ENCODE measurements at places on chromosomes 3 and 15.
A peak's percentile ranks its signal among the peaks of the same experiment; 100 is the strongest.

- no peak for DNase-seq
Observed at GRCh38 chr3:179309225-179310078, 13.4 kb upstream of the ZNF639 start.

DNA sequence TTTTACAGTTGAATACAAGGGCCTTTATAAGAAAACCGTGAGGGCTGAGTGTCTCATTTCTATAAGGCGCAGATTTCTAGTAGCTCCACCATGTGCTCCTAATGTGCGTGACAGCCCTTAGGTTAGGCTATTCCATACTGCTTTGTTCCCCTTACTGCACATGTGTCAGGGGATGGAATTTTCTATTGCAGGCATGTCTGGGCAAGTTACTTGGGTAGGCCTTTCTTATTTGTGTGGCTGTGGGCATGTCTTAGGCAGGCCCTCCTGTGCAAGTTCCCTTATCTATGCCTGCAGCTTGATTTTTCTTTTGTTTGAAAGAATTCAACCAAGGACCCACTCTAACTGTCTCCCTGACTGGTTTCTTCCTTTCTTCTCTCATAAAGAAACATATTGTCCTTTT is 434.2 kb upstream of the CNTN3 start:
- no peak for DNase-seq

DNA sequence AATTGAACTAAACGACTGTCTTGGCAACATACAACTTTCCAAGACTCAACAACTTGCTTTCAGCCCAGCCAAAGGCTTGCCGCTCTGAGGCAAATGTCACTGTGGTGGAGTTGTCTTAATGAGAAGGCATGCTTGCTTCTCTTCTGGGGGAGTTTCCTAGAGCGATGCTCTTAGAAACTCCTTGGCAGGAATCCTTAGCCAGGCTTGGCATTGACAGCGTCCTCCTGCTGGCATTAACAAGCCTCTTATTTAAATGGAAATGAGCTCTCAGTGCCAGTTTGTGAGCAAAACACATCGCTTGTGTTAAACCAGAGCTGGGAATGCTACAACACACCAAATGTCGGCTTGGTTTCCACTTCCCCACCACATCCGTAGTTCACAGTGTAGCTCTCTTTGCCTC is 265.5 kb upstream of the TPRG1 start:
- DNase-seq = no peak

- DNase-seq = no peak
Observed at GRCh38 chr3:126854666-126855065, 128.2 kb upstream of the PLXNA1 start.

DNA sequence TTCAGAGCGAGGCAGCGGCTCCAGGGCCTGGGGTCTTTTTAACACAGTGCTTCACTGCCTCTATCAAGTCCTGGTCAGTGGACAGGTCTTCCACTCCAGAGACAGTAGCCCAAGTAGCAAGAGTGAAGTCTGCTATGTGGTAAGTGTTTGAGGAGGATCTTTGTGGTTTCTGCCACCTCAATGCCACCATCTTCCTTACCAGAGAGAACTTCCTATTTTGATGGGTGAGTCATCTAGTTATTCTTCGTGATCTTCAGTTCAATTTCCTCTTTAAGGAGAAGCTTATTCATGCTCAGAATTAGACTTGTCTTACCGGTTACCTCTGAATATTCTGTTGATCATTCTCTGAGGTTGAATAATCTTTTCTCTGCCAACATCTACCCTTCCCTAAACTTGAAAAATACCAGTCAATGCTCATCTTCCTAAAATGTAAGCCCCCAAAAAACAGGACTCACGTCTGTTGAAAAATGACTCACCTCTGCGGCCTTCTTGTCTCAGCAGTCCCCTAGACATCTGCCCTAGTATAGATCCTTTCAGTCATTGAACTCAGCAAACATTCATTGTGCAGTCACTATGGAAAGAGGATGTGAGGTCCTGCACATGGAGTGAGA is 32.2 kb upstream of the BCL6 start:
- DNase-seq = no peak

DNA sequence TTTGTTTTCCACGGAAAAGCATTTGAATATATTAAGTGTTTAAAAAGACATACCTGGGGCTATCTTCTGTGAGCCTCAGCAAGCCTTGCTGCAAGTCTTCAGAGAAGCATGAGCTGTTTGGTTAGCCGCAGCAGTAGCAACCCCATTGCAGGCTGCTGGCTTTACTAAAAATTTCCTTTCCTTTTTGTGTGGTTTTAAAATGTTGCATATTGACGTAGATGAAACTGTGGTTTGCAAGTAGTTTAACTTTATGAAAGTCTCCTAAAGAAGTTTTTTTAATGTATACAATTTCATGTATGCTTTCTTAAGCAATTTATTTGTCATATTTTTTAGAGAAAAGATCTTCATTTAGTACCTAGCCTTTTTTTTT is at the start of gene GPR171:
TSS of gene GPR171 (minus strand) at position 166 of the 370 bp plus-strand sequence. CDS start 3,830 bp downstream, outside the sequence.
- no peak for DNase-seq

DNA sequence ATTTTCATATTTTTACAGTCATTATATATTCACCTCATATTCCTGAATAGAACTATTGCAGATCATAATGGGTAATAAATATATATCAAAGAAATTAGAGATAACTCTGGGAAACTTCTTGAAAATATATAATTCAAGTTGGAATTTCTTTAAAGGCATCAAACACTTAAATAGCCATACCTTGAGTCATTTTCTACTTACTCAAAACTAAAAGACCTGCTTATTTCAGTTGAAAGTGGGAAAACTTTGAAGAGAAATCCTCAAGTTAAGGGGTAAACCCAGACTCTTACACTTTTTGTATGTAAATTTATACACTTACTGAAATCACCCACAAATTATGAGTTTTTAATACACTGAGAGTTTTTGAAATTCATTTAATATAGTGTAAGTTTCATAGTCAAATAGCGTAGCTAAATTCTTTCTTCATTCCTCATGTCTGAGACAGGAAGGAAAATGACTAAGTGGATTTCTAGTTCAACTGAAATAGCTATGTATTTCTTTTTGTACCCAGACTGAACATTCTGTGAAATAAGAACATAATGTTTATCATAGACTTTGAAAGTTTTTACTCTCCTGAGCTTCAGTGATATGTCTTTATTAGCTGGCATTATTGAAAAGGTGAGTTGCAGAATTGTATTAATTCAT is 4.6 kb upstream of the ALCAM start:
- no peak for DNase-seq

DNA sequence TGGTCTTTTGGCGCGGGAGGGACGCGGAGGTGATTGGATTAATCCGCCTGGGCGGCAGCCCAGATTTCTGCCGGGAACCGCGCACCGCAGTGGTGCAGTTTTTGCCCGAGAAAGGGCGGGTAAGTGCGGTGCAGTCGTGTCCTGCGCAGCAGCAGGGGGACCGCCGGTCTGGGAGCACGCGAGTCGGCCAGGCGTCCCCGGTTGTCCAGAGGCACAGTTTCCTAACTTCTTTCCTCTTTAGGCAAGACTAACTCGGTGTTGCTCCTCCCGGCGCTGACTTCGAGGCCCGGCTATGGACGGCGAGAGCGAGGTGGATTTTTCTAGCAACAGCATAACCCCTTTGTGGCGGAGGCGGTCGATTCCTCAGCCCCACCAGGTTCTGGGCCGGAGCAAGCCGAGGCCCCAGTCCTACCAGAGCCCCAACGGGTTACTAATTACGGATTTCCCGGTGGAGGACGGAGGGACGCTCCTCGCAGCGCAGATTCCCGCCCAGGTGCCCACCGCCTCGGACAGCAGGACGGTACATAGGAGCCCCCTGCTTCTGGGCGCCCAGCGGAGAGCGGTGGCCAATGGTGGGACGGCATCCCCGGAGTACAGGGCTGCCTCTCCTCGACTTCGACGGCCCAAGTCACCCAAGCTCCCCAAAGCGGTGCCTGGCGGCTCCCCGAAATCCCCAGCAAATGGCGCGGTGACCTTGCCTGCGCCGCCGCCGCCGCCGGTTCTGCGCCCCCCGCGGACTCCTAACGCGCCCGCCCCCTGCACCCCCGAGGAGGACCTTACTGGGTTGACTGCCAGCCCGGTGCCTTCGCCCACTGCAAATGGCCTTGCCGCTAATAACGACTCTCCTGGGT is 736 bp downstream of the ARHGEF26 start:
- DNase-seq = peak; percentile 27

GRCh38 chr15:41895957-41896356 is 2.1 kb upstream of the SPTBN5 start:
- no peak for DNase-seq

DNA sequence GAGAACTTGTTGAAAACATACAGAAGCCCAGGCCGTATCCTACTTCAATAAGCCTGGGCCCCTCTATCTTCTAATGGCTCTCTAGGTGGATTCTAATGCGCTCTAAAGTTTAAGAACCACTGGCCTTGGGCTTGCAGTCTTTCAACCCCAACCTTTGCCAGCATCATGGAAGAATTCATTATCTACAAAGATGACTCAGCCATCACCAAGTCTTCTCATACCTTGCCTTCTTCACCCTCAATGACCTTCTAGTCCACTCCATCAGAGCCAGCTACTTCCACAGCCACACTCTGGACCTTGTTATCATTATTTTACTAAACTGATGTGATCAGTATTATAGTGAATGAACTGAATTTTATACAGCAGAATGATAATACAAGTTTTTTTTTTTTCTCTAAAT is 16.9 kb upstream of the TIPARP start:
- DNase-seq = no peak

DNA sequence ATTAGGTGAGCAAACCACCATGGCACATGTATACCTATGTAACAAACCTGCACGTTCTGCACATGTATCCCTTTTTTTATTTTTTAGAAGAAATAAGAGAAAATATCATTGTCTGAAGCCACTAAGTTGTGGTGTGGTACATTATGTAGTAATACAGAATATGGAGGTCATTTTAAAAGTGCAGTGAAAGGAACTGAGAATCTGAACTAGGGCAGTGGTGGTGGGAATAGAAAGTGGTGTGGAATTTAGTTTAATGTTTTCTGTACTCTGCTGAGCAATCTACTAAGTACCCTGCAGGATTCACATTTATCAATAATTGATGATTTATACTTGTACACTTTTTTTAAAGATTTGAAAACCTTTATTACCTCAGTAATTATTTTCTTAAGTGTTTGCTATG is 283.5 kb downstream of the CHL1 start:
- DNase-seq = no peak

DNA sequence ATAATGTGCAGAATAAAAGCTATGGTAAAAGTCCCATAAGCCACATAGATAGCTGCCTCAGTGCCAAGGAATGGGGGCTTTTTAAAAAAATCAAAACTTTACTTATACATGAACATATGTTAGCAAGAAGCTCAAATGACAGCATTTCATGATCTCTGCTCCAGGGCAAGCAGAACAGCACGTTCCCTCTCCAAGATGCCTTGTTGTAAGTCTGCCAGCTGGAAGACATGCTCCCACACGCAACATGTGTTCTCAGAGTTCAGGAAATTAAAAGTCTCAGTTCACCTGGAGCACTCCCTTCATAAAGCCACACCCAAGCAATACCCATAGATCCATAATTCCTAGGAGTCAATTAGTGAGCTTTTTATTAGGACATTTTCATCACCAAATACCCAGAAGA is 52.2 kb downstream of the ABI3BP start:
- no peak for DNase-seq

GRCh38 chr3:176692966-176693785 is 504.1 kb downstream of the TBL1XR1 start:
- DNase-seq = no peak

DNA sequence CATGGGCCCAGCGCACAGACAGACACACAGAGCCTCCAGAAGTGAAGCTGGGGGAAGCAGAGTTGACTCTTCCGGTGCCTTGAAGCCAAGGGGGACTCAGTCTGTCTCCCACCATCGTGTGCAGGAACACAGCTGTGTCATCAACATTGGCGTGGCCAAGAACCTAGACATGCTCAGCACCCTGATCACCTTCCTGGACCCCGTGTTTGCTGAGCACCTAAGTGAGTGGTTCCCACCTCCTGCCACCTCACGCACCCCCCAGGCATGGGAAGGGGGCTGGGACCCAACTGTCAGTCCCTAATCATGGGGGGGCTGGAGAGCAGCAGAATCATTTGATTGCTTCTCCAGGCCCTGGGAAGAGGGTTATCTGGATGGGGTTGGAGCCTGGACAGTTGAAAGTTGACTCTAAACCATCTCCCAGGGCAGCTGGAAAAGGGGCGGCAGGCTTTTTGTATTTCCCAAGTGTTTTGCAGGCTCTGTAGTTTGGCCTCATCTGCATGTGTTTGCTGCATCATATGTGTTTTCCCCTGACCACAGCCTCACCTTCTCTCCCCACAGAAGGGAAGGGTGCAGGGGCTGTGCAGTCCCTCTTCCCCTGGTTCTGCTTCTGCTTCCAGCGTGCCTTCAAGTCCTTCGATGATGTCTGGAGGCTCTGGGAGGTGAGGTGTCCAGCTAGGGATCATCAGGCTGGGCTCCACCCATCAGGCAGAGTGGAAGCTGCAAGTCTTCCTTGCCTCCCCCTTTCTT is 12.8 kb downstream of the TBC1D21 start:
- DNase-seq = no peak

- no peak for DNase-seq
Observed at GRCh38 chr3:143208976-143209714, 89.6 kb downstream of the CHST2 start.

Measured in SW480 (cell line).